Activated naive CD4-positive, alpha-beta T cell treated with anti-CD3 and anti-CD28 coated beads, Interleukin-2, amount 10 ng/mL, durations not matched to agents 5 hours and 36 hours (primary cell): ENCODE measurements at places on chromosomes 11 and 22. TPM values are rescaled to one million over a fixed set of nuclear protein-coding genes. Genes with fewer than 3 reads are reported as not detected.

Gene OSM
- 74.5 TPM for total RNA-seq

Gene OR5B17
- not detected for total RNA-seq

Gene NCR3LG1
- total RNA-seq: 0.48 TPM

Gene CRACR2B
- 23.7 TPM for total RNA-seq

Gene OR5P2
- total RNA-seq: not detected

Gene C11orf21
- total RNA-seq: 71.7 TPM

Gene OR56A1
- not detected for total RNA-seq

Gene YAP1
- 0.05 TPM for total RNA-seq

Gene BDNF
- not detected for total RNA-seq

Gene POU2AF3
- not detected for total RNA-seq

Gene RFPL1
- not detected for total RNA-seq

Gene CHRM1
- total RNA-seq: not detected

Gene OR52I2
- not detected for total RNA-seq

Gene OR8D4
- total RNA-seq: not detected

Gene SLC22A6
- not detected for total RNA-seq

Gene SCN4B
- total RNA-seq: not detected

Gene OR2AG2
- not detected for total RNA-seq

Gene FAM83F
- total RNA-seq: 0.08 TPM

Gene LRRC74B
- total RNA-seq: not detected

Gene TSGA10IP
- not detected for total RNA-seq

Gene TMEM223
- total RNA-seq: 21.5 TPM

Gene UBQLNL
- total RNA-seq: not detected

Gene NXPE1
- total RNA-seq: not detected

Gene KRTAP5-1
- not detected for total RNA-seq

Gene DDIAS
- total RNA-seq: 9.7 TPM

Gene SUSD2
- 0.78 TPM for total RNA-seq

Gene ZDHHC8
- total RNA-seq: 63.6 TPM
